Effector memory CD4-positive, alpha-beta T cell (primary cell): ENCODE measurements at places on chromosomes 3 and 15.

DNA sequence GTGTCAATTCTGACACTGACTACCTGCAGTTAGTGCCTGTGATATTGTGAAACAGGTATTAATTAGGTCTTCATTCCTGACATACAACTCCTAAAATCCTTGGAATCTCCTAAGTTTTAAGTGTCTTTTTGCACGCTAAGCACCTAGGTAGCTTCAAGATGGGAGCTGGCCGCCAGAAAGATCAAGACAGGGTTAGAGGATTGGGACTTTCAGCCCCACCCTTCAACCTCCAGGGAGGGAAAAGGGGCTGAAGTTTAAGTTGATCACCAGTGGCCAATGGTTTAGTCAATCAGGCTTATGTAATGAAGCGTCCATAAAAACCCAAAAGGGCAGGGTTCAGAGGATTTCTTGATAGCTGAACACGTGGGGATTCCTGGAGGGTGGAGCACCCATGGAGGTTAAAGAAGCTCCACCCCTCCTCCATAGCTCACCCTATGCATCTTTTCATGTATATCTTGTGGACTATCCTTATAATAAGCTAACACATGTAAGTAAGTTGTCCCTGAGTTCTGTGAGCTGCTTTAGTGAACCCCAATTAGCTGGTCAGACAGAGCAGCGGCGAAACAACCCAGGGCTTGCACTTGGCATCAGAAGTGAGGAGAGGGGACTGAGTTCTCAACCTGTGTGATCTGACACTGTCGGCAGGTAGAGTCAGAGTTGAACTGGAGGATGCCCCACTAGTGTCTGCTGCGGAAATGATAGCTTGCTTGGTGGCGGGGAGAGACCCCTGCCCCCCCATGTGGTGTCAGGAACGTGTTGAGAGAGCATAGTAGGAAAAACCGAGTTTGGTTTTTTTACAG lies 12.8 kb upstream of the SRP14 start:
- no peak for DNase-seq

DNA sequence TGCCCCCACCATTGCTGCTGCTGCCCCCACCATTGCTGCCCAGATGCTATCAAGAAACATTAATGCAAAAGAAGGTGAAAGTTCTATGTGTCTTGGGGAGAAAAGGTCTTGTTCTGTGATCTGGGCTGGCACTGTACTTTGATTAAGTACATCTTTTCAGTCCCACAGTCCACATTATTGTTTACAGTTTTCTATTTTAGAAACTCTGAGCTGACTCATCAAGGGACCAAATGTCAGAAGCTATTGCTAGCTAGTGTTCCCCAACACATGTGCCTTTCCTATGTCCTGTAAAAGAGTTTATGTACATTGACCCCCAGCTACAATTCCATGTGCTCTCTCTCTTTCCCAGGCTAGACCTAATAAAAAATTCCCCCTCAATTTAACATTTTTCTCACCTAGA lies 264.7 kb upstream of the NECTIN3 start:
- DNase-seq, result no peak

- no peak for DNase-seq
These were observed 143.7 kb downstream of the NR1D2 start for GRCh38 chr3:24088782-24089181.

- no peak for DNase-seq
These were observed 45.1 kb upstream of the C15orf39 start for GRCh38 chr15:75156326-75157215.
